T-helper 17 cell (primary cell): ENCODE measurements at places on chromosomes 1 and 21. TPM values are rescaled to one million over a fixed set of nuclear protein-coding genes. Genes with fewer than 3 reads are reported as not detected.
A peak's percentile ranks its signal among the peaks of the same experiment; 100 is the strongest.

The EFNA3 gene
- 1.3 TPM for total RNA-seq

The FAM72A gene
- total RNA-seq, result 1.5 TPM

The CD247 gene
- total RNA-seq, result 295 TPM

GRCh38 chr1:234925440-234926263 lies 203.0 kb downstream of the TOMM20 start:
- no peak for DNase-seq

DNA sequence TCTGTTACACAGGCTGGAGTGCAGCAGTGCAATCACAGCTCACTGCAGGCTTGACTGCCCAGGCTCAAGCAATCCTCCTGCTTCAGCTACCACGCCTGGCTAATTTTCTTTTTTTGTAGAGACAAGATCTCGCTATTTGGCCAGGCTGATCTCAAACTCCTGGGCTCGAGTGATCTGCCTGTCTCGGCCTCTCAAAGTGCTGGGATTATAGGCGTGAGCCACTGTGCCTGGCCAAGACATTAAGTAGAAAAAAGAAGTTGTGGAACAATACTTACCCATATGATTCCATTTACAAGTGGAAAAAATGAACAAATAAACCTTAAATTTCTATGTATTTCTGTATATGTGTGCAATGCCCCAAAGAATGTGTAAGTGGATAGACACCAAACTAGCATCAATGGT lies 30.3 kb upstream of the ID3 start:
- DNase-seq, result no peak

GRCh38 chr1:70436622-70437251 lies 25.7 kb downstream of the CTH start:
- DNase-seq, result no peak

GRCh38 chr1:210981490-210981889 lies 152.5 kb downstream of the KCNH1 start:
- DNase-seq, result no peak

DNA sequence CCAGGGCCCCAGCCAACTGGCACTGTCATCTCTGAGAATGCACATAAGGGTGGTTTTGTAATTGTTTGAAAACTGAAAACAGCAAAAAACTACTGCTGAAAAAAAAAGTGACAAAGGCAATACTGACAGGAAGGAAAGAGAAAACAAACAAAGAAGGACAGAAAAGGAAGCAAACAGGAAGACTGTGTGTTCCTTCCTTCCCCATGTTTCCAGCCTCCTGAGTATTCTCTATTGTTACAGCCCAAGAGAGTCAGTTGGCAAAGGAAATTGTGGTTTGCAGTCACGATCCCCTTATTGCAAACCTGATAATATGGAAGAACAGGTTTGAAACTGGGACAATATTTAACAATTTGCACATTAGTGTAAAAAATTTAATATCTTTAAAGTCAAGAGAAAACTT lies 1177.6 kb downstream of the PLA2G4A start:
- no peak for DNase-seq

DNA sequence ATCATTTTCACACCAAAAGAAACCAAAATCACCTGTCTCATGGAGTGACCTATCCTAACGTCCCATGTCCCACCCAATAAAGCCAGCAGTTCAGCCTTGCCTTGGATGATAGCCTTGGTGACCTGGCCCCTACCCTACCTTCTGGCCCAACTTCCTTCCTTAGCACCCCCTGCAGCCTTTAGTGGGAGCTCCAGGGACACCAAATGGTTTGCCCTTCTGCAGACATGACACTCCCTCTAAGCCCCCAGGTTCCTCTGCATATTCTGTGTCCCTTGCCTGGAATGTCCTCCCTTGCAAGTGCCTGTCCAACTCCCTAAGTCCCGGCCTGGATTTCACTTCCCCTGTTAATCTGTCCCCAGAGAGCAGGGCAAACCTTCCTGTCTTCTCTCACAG lies 2.2 kb downstream of the SLFNL1 start:
- DNase-seq, result no peak

DNA sequence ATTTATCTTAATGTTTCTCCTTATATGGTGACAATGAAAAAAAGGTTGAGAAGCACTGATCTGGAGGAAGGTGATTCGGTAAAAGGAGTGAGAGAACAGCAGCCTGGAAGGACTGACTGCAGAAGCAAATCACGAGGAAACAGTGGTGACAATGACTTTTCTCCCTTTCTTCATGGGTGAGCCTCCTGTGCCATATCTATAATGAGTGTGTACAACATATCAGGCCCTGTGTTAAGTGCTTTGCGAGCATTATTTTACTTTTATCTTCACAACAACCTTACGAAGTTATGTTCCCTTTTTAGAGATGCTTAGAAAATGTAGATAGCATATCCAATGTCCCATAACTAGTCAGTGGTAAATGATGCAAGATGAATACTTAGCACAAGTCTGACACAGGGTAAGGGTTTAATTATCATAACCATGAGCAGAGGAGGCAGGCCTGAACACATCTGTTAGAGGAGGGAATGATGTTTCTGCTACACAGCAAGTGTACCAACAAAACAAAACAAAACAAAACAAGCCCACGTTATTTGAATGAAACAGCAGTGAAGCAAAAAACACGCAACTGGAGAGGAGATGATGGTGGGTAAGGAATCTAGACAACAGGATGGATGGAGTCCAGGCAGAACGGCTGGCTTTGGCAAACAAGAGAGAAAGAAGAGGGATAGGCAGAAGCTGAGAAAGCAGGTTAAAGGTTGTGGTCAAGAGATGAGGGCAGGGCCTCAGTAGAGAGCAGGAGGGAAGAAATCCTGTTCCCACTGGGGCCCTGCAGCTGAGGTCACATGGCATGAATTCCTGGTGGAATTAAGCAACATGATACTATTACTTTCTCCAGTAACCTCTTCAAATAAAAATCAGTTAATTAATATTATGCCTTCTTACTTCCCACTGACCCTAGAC lies 29.6 kb downstream of the GNG12 start:
- DNase-seq, result no peak

GRCh38 chr1:191969290-191969689 lies 189.0 kb upstream of the RGS18 start:
- DNase-seq, result no peak

GRCh38 chr1:26277261-26277661 lies 2.6 kb upstream of the SH3BGRL3 start:
- DNase-seq, result no peak

DNA sequence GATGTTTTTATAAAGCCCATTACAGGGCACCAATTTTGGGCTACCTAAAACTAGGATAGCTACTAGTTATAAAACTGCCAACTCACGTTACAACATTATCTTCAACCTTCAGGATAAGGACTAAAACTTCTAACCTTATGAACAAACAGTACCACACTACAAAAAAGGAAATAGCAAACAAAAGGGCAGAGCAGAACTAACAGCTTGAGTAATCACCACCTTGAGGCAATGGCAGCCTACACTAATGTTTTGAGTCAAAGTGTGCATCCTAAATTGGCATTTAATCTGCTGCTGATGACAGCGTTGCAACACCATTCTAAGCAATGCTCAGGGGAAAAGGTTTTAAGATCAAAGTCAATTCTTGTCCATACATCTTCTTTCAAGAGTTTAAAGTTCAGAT lies 27.2 kb downstream of the PTP4A2 start:
- DNase-seq, result no peak

DNA sequence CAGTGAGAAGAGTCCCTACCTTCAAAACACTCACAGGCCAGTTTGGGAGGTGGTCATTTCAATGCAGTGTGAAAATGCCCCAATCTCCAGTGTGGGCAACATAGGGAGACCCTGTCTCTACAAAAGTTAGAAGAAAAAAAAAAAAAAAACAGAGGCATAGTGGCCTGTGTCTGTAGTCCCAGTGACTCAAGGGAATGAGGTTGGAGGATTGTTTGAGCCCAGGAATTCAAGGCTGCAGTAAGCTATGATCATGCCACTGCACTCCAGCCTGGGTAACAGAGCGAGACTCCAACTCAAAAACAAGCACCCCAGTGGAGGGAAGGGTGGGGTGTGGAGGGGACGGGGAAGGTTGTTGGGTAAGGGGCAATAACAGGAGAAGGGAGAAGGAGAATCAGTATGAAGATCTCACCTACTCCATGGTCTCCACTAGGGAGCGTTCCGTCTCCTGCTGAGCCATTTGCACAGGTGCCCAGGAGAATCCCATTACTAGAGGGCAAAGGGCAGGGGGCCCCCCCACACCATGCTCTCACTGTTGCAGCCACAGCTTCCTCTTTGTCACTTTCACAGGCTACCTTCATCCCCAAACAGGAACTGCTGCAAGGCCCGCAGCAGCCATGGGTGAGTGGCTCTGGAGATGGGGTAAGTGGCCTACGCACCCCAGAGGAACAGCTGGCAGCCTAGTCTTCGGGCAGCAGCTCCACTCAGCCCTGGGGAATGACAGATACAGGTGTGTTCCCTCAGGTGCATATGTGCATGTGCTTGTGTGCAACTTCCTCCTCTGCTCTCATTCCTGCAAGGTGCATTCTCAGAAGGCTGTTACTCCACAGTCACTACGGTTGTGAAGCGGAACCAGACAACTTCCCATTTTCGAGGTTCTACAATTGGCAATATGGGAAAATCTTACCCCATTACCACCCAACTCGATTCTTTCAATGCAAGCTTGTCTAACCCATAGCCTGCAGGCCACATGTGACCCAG lies 87.9 kb upstream of the LYST start:
- DNase-seq, result peak; percentile 8

- no peak for DNase-seq
Measured at GRCh38 chr1:228280961-228281591, 73.2 kb downstream of the OBSCN start.

GRCh38 chr1:229106526-229107125 lies 164.3 kb upstream of the RAB4A start:
- DNase-seq, result no peak

GRCh38 chr1:204834336-204834735 lies 36.3 kb upstream of the NFASC start:
- DNase-seq, result no peak

- DNase-seq, result no peak
Measured at GRCh38 chr1:38361566-38361965, 315.0 kb upstream of the POU3F1 start.

DNA sequence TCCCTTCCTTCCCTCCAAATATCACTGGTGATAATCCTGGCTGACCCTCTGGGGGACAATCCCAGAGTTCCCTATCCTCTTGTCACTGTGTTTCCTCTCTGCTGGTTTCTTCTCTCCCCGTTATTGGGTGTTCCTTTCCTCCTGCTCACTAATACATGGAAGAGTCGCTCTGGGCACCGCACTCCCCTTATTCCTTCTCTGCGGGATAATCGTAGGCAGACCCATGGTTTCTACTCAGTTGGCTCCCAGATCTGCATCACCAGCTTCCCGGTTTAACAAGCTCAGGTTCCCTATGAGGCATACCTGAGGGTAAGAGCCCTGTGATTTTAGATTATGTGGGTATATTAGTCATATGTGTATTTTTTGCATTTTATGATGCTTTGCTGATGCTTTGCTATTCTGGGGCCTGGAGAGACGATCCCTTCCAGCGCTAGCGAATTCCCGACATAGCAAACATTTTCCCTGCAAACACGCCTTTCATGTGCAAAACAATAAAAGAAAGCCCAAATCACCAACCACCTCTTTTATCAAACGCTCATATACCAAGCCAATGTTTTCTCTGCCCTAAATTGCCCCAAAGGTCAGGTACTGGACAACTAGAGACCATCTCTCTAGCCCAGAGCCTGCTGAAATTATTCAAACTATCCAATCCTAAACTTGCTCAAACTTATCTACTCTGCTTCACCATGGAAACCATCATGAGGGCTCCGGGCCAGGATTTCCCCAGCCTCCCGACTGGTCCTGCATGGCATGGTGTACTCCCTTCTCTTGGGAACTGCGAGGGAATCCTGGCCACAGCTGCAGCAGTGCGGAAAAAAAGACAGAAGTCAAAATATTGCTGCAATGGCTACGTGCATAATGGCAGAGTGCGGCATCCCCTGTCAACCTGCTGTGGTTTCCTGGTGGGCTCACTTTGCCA lies 84.2 kb downstream of the PCP4 start:
- DNase-seq, result no peak

- DNase-seq, result no peak
Measured at GRCh38 chr1:37931102-37931360, 15.8 kb downstream of the INPP5B start.

- no peak for DNase-seq
Measured at GRCh38 chr1:38852780-38853179, 6.8 kb downstream of the RRAGC start.

- DNase-seq, result no peak
Measured at GRCh38 chr1:45002650-45003645, 8.2 kb downstream of the HECTD3 start.

GRCh38 chr1:177883581-177883980 lies 86.3 kb downstream of the SEC16B start:
- DNase-seq, result no peak

DNA sequence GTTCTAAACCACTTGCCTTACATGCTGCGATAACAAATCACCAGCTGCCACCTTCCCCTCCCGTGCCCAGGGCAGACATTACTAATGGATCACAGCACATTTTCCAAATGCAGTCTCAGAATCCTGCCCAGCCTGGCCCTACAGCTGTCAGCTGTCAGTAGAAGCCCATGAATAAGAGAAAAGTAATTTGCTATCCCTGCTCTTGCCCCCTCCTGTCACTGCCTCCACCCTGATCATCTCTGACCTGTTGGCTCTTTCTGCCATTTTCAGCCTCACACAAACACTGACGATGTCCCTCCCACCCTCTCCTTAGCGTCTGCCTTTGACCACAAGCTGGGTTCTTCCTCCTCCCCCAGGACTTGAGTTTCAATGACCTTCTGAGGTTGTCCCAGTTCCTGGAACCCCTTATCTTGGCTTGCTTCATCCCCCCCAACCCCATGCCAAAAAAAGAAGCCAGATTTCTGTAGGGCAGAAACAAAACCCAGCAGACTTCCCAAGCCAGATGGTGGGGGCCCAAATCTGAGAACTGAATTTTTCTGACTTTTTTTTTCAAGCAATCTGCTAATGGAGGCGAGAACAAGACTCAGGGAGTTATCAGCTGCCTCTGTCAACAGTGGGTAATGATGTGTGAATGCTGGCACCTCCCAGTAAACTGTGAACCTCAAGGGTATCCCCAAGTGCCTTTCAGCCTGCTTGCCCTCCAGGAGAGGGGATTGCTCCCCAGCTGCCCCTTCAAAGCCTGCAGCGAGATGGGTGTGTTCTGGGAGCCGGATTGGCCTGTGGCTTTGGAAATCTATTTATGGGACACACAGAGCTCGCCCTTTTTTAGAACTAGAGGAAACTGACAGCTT lies 216.5 kb upstream of the VAMP3 start:
- no peak for DNase-seq

GRCh38 chr21:31346256-31346821 lies 2.3 kb upstream of the TIAM1 start:
- DNase-seq, result no peak

- no peak for DNase-seq
Measured at GRCh38 chr1:117512728-117513321, 93.0 kb upstream of the TENT5C start.
